ENCODE measurements at places on chromosomes 2 and 18.

- no peak for DNase-seq
Observed at GRCh38 chr2:172613615-172614231, 57.8 kb downstream of the PDK1 start.

GRCh38 chr18:58057291-58057965 is 13.4 kb downstream of the NEDD4L start:
- DNase-seq = no peak

DNA sequence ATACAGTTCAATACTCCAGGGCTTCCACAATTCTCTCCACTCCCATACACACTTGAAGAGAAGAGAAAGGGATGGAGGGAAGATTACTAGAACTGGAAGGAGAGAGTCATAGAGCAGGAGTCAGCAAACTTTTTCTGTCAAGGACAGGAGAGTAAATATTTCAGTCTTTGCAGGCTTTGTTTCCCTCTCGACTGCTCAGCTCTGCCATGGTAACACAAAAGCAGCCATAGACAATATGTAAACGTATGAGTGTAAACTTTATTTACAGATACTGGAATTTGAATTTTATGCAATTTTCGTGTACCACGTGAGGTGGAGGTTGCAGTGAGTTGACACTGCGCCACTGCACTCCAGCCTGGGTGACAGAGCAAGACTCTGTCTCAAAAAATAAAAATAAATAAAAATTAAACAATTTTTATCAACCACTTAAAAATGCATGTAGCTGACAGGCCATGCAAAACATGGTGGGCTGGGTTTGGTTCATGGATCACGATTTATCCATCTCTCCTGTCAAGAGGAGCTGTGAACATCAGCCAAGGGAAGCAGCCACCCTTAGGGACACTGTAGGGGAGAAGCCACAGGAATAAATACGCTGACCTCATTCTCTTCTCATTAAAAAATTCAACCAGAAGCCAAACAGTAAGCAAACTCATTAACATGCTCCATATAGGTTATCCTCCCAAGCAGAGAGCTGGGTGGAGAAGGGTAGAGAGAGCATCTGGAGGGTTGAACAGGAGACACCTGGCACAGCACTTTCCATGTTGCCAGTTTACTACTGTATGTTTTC is 266.4 kb upstream of the FN1 start:
- no peak for DNase-seq

DNA sequence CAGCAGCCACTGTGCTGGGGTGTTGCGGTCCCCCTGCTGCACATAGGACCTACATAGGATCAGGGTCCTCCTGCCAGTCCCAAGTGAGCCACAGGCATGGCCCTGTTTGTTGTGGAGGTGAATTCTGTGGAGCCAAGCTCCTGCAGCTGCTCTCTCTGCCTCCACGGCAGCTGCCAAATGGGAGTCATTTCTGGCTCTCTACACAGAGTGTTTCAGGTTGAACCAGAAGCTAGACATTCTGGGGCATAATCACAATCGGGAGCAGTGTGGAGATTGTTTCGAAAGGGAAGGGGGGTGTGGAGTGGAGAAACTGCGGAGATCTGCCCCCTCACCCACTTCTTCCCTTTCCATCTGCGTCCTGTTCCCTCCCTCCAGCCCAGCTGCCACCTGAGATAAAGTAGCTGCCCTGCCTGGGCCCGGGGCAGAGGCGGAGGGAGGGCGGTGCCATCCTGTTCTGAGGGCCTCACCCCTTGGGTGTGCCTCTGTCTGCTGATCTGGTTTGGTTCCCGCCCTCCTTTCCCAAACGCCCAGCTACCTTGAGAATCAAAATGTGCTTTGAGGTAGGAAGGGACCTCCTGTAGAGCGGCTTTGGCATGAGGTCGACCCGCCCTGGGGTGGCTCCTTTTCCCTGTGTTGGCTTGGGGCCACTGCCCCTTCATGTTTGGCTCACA is 139.4 kb downstream of the WDSUB1 start:
- DNase-seq = no peak

GRCh38 chr2:160156100-160156499 is 44.0 kb downstream of the ITGB6 start:
- no peak for DNase-seq

- peak; percentile 58 for DNase-seq
Observed at GRCh38 chr2:172101821-172102390, 794 bp downstream of the DLX2 start.

- DNase-seq = no peak
Observed at GRCh38 chr2:169776252-169776761, 22.4 kb upstream of the SSB start.

DNA sequence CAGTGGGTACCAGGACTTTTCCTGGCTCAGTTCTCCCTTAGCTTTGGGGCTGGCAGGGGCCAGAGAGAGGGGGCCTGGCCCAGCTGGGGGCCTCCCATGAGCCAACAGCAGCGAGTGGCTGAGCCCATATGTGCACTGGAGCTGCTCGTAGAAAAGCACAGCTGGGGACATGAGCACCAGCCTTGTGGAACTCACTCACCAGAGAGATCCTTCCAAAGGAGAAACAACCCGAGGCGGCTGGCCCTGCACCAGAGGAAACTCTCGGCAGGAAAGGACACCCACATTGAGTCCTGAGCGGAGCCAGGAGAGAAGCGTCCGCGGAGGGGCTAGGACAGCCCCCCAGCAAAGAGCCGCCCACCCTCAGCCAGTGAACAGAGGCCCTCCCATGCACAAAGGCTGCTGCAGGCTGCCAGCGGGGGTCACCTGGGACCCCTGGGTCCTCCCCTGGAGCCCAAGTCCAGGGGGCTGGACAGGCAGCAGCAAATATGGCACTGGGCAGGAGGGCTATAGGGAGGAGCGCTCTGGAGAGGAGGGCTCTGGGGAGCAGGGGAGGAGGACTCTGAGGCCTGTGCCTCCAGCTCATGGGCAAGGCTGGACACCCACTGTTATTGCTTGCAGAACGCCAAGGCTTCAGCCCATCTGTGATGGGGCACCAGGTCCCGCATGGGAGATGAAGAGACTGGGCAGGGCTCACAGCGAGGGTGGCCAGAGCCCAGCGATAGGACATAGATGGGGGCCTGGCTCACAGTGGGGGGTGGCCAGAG is 42.1 kb upstream of the SNED1 start:
- DNase-seq = no peak

DNA sequence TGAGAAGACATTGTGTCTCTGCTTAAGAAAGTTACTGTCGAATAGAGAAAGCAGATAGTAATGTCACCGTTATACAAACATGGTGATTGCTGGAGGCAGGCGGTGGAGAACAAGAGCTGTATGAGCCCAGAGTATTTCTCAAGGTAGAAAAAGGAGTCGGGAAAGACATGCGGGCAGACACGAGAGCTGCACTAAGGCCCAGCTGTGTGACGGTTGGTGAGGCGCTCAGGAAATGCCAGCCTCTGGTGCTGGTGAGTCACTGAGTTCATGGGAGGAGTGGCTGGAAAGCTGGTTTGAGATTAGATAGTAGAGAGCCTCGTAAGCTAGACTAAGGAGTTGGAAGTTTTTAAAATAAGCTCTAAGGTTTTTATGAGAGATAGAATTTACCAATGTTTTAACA is 390.9 kb upstream of the TRIB2 start:
- no peak for DNase-seq

GRCh38 chr18:51069885-51070284 is 39.9 kb downstream of the SMAD4 start:
- DNase-seq = no peak

GRCh38 chr18:8611916-8612576 is 2.8 kb downstream of the RAB12 start:
- no peak for DNase-seq

DNA sequence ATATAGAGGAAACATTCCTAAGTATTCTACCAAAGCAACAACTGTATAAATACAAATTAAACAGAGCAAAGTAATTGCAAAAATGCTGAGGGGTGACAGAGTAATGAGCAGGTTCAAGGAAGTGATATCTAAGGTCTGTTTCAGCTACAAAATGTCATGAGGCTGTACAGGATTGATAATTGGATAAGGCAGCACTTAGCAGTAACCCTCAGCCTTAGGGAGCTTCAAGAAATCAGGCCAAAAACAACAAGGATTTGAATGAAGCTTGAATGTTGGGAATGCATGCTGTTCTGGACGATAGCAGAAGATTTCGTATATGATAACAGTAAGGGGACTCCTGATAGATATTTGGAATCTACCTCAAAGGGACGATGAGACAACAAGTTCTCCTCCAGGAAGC is 142.0 kb upstream of the MMADHC start:
- DNase-seq = no peak

DNA sequence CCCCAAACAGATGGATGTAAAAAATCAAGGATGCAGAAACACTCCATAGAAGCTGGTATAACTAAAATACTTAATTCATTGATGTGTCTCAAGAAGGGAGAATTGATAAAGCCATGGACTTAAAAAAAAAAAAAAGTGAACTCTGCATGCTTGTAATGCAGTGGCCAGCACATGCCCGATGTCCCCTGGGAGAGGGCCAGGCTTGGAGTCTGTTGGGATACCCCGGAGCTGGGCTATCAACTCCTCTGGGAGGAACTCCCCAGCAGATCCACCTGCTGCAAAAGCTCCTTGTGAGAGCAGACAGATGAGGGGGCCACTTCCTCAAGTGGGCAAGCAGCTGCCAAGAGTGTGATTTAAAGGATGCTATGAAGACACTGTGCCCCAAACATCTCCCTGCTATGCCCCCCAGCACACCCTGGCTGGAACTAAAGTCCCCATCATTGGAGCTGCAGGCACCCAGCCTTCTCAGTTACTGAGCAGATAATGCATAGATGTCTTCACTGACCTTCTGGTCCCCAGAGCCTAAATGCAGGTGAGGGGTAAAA is 311.5 kb upstream of the ID2 start:
- no peak for DNase-seq

GRCh38 chr2:151775057-151775740 is 40.9 kb upstream of the NEB start:
- DNase-seq = no peak

DNA sequence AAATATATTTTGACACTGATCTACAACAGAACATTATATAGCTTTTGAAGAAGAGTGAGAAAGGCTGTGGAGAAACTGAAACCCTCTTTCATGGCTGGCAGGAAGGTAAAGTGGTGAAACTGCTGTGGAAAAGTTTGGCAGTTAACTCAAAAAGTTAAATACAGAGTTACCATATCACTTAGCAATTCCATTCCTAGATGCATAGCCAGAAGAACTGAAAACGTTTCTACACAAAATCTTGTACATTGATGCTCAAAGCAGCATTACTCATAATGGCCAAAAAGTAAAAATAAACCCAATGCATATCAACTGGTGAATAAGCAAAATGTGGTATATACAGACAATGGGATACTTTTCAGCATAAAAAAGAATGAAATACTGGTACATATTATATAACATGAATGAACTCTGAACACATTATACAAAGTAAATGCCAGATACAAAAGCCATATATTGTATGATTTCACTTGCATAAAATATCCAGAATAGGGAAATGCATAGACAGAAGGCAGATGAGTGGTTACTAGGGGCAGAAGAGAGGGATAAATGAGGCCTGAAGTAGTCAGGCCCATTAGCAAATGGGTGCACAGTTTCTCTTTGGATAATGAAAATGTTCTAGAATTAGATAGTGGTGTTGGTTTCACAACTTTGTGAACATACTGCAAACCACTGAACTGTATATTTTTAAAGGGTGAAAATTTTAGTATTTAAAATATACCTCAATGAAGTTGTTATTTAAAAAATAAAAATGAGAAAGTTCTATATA is 114.3 kb downstream of the DYM start:
- no peak for DNase-seq

DNA sequence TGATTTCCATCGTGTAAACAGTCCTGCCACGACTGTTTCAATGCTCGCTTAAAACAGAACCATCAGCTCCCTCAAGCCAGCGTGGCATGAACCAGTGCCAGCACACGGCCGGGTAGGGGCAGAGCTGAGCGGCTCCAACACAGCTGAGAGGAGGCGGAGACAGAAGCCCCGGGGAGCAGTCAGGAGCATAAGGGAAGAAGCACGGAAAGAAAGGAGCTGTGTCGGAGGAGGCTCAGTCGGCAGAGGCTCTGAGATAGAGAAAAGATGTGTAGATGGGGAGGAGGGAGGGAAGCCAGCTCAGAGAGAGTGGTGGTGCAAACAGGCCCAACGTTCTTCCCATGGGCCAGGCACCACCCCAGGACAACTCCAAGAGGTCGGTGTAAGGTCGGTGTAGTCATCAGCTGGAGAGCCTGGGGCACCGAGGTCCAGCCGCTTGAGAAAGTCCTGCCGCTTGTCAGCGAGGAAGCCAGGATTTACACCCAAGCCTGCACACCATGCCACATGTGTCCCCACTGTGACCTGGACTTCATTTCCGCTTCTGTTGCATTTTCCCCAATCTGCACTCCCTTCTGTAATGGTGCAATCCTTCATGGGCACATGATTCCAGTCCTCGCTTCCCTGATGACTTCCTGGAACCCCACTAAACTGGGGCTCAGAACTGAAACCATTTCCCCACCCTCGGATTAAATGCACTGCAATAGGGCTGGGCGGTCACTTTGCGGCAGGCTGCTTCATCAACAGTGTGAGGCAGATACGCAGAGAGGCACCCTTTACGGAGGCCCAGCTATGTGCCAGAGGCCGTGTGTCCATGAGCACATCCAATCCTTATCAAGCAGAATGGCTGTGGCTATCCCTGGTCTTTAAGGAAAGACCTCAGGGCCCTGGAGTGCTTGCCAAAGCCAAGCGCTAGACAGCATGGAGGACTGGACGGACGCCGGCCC is 43.5 kb downstream of the CYP27C1 start:
- DNase-seq = no peak

- no peak for DNase-seq
Observed at GRCh38 chr2:235551965-235552364, 58.1 kb downstream of the AGAP1 start.

GRCh38 chr2:129499747-129500146 is 479.7 kb upstream of the RAB6C start:
- no peak for DNase-seq

GRCh38 chr18:47582093-47582492 is 330.6 kb upstream of the SKOR2 start:
- no peak for DNase-seq

- DNase-seq = no peak
Observed at GRCh38 chr2:221130431-221130830, 441.7 kb downstream of the EPHA4 start.

DNA sequence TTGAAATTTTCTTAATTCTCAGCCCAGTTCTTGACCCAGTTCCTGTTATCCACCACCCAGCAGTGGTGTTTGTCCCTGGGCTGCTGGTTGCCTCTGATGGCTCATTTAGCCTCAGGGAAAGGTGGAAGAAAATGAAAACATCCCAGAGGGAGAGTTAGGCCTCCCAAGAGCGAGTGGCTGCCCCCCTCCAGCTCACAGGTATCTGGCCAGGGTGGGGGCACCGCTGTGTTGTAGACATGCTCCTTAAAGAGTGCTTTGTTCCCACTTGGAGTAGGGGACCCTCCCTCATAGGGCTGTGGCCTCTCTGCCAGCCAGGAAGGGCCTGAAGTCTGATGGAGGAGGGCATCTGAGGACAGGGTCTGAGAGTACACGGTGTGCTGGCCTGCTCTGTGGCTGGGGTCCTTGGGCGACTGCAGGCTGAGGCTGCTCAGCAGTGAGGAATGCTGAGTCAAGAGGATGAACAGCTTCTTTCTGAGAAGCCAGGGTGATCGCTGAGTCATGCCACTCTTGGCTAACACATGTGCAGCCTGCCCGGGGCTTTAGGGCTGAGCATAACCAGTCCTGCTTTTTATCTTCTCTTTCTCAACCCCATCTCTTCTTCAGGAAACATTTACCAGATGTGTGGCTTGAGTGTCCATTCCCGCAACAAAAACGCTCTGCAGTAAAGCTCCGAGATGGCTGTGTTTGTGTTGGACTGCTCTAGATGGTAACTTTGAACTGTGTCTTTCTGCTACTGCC is 72.3 kb downstream of the IL1R2 start:
- peak; percentile 85 for DNase-seq

GRCh38 chr2:5360081-5360480 is 332.1 kb upstream of the SOX11 start:
- no peak for DNase-seq

- DNase-seq = peak; percentile 15
Observed at GRCh38 chr2:241217320-241218031, 29.0 kb downstream of the ANO7 start.

All from CD4-positive, CD25-positive, alpha-beta regulatory T cell (primary cell).